ENCODE measurements at places on chromosomes 5 and 9. TPM values are rescaled to one million over a fixed set of nuclear protein-coding genes. Genes with fewer than 3 reads are reported as not detected.

AJM1 gene
- 0.87 TPM for total RNA-seq

PCDHB13 gene
- total RNA-seq: not detected

CYSRT1 gene
- total RNA-seq: 1.4 TPM

LRRC70 gene
- 0.27 TPM for total RNA-seq

ENTPD2 gene
- total RNA-seq: not detected

CAMK2A gene
- not detected for total RNA-seq

HAPLN1 gene
- not detected for total RNA-seq

FAM221B gene
- not detected for total RNA-seq

SLC25A46 gene
- total RNA-seq: 58.7 TPM

PCDHB15 gene
- 0.10 TPM for total RNA-seq

PCDHGA8 gene
- total RNA-seq: 0.61 TPM

ADCY2 gene
- 0.35 TPM for total RNA-seq

F12 gene
- total RNA-seq: 8.5 TPM

PKN3 gene
- total RNA-seq: 4.8 TPM

EDIL3 gene
- 2.4 TPM for total RNA-seq

Measured in HT1080 (cell line).